Stimulated activated CD4-positive, alpha-beta T cell treated with anti-CD3 and anti-CD28 coated beads, TNF-alpha, amount 100 ng/mL, for 4 hours (primary cell): ENCODE measurements at places on chromosomes 4 and X.

GRCh38 chr4:121073004-121073435 lies 685 bp upstream of the NDNF start:
- no peak for DNase-seq

DNA sequence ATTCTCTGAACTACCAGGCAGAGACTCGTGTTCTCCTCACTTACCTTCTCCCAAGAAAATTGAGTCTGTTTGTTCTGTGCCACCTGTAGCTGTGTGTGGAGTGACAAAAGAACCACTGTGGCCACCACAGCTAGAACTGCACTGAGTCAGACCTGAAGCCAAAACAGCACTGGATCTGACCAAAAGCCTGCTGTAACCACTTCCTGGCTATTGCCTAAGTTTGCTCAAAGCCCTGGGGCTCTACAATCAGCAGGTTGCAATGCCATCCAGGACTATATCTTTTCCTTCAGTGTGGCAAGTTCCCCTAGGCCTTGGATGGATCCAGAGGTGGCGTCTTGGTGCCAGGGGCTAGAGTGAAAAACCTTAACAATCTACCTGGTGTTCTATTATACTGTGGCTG lies 449.1 kb downstream of the FAM133A start:
- DNase-seq = no peak

GRCh38 chr4:44145868-44146267 lies 302.7 kb downstream of the KCTD8 start:
- no peak for DNase-seq

GRCh38 chr4:86685401-86685800 lies 91.3 kb downstream of the PTPN13 start:
- DNase-seq = no peak

- DNase-seq = no peak
Observed at GRCh38 chr4:168784786-168785461, 225.1 kb downstream of the CBR4 start.

DNA sequence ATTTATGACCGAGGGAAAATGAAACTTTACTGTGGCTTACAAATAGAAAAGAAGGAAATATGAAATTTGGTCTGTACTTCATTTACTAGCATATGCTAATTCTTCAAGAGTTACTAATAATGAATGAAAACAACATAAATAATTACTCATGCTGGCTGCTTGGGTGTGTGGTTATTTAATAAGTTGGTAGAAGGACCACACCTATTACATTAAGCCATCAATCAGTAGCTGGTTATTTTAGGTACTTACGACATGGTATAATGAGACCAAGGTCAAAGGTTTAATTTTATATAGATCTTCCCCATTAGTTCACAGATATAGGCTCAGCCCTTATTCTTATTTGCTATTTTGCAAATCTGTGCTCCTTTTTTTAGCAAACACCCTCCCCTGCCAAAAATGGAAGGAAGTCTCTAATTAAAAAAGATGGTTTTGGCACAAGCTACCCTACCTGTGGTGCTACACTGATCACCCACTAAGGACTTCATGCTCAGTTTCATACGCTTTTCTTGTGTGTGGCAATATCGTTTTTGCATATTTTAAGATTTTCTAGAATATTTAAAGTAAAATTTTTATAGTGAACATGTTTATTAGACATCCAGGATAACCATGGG lies 14.1 kb downstream of the TMPRSS11D start:
- no peak for DNase-seq

DNA sequence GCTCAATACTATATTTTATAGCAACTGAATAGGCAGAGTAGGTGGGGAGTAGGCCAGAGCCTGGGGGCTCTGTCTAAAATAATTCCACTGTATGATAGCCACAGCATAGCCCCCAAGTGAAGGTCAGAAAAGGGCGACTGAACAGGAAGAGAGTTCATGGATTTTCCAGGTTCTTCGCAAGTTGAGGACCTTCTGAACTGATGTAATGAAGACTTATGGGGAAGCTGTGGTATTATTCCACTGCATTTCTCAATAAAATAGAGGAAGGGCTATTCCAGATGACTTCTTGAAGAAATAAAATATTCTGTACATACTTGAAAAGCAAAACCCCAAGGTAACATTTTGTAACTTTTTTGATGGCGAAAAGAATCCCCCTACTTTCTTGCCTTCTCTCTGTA lies 231.4 kb upstream of the GPC4 start:
- DNase-seq = no peak

GRCh38 chrX:41350150-41350975 lies 16.4 kb downstream of the DDX3X start:
- DNase-seq = no peak

GRCh38 chr4:40059362-40059761 lies 2.7 kb downstream of the N4BP2 start:
- DNase-seq = no peak
